Sciatic nerve (tissue), 2 donors: ENCODE measurements at places on chromosomes 1 and 21. TPM values are rescaled to one million over a fixed set of nuclear protein-coding genes. Genes with fewer than 3 reads are reported as not detected.

RBBP4 gene
- total RNA-seq: 125 TPM

CACNA1S gene
- total RNA-seq: not detected

OR2L13 gene
- 0.36 TPM for total RNA-seq

SPATA46 gene
- total RNA-seq: not detected

HJV gene
- total RNA-seq: not detected

- peak; percentile 23 for DNase-seq
These were observed 16.3 kb downstream of the TAL1 start for GRCh38 chr1:47215713-47216112.

- peak; percentile 47 for DNase-seq
These were observed 1.5 kb upstream of the TSPAN1 start for GRCh38 chr1:46173361-46173856.

GRCh38 chr1:175148068-175148467, 44.5 kb downstream of the KIAA0040 start:
- DNase-seq: no peak

DNA sequence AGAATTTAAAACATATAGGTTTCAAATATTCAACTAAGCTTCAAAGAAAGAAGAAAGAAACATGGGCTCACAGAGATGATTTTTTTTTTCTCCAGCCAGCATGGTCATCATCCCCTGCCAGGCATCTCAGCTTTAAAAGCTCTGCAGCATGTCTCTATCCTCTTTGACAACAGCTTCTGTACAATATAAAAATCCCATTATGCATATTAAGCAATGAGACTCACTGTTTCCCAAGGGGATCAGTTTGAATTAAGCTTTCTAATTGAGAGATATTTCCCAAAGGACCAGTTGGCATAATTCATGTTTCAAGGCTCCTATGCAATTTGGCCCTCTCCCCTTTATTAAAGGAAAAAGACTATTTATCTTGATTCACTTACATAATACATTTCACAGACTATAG, 220.3 kb downstream of the GRIK1 start:
- no peak for DNase-seq

- DNase-seq: no peak
These were observed 11.8 kb upstream of the RASSF5 start for GRCh38 chr1:206495493-206496046.

DNA sequence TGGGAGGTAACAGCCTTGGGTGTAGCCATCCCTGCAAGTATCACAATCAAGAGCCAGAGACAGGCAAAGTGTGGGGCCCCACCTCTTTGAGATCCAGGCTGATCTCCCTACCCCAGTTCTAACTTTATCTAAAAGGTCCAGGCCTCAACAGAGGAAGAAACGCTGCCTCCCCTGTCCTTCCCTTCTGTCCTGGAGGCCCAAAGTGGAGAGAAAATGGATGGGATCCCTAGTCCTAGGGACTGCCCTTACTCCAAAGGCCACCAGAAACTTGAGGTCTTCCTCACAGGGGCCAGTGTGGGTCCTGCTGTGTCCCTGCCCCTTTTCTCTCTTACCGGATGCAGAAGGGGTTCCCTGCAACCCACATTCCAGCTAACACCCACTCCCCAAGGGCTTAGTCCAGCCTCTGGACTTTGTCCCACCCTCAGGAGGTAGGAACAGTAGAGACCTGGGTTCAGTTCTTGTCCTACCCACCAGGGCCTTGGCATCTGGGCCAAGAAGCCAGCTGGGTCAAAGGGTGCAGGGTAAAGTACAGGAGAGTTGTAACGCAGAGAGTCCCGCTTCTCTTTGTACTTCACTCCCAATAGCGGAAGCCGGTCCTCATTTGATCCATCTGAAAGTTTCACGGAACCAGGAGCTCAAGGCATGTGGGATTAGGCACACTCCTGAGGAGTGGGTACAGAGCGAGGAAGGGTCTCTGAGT, 1.9 kb downstream of the HDGF start:
- DNase-seq: no peak

DNA sequence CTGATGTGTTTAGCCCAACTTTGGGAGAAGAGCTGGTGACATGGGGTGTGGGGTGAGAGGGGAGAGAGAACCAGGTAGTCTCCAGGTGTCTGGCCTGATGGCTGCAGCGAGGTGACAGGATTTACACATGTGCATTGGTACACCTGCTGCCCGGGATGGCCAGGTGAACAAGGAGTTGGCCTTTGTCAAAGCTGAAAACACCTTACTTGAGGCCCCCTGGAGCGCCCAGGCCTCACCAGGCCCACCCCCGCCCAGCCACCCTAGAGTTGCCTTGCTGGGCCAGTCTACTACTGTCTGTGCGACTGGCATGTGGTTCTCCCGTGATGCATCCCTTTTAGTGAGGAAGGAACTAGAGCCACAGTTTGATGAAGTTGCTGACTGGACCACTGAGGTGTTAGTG, 90.5 kb downstream of the ADARB1 start:
- no peak for DNase-seq

GRCh38 chr1:234891427-234891826, 237.2 kb downstream of the TOMM20 start:
- DNase-seq: no peak

GRCh38 chr1:18495635-18496034, 14.9 kb downstream of the KLHDC7A start:
- no peak for DNase-seq

- DNase-seq: no peak
These were observed 28.1 kb upstream of the SDC3 start for GRCh38 chr1:30936541-30937171.

DNA sequence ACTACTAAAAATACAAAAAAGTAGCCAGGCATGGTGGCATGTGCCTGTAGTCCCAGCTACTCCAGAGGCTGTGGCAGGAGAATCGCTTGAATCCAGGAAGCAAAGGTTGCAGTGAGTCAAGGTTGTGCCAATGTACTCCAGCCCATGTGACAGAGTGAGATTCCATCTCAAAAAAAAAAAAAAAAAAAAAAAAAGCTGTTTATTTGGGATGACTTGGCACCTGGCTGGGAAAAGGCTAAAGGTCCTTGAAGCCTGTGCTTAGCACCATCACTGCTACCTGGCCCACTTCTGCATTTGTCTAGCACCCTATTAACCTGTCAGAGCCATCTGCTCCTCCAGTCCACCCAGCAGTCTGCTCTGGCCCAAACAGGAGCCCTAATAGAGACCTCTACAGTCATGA, 25.0 kb downstream of the PRDX6 start:
- DNase-seq: no peak

DNA sequence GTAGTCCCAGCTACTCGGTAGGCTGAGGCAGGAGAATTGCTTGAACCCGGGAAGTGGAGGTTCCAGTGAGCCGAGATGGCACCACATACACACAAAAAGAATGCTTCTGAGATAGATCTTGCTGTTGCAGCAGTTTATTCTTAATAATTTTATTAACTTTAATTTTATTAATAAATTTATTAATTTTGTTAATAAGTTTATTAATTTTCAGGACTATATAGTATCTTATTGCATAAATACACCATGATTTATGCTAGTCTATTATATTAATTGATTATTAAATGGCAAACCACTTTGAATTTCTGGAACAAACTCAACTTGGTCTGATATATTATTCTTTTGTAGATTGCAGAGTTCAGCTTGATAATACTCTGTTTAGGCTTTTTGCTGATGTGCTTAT, 99.5 kb downstream of the CLIC6 start:
- DNase-seq: no peak

GRCh38 chr1:163706915-163707314, 385.2 kb downstream of the NUF2 start:
- no peak for DNase-seq

DNA sequence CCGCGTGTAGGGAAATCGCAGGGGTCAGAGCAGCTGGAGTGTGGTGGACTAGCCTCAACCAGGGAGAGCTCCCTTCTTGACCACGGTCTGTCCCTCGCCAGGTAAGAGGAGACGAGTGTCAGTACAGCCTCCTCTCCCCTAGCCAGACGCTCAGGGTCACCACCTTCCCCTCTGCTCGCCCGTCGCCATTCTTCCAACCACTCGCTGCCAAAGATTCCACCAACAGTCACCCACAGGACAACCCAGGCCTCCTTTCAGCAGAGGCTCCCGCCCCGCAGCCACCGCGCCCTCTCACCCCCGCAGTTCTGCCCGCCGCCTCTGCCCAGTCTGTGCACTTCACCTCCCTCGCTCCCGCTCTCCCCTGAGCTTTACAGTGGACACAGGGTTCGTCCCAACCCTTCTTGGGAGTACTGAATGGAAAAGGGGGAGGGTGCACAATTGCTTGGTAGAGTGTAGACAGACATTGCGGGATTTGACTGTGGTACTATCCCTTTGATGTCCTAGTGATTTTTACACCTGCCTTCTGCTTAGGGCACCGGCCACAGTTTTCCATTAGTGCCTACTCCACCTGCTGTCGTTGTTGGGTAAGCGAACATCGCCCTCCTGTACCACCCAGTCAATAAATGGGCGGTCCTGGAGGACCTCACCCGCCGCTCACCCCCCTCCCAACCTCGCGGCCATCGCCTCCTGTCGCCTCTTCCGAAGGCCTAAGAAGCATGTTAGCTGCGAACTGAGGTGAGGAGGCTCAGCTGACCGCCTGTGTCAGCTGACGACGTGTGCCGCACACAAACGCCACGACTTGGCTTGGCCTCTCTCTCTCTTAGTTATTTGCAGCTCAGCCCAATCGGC, 9.2 kb upstream of the NBPF11 start:
- no peak for DNase-seq

- DNase-seq: no peak
These were observed 78.4 kb upstream of the ERRFI1 start for GRCh38 chr1:8104278-8105236.

GRCh38 chr1:229158341-229158921, 112.5 kb upstream of the RAB4A start:
- no peak for DNase-seq

DNA sequence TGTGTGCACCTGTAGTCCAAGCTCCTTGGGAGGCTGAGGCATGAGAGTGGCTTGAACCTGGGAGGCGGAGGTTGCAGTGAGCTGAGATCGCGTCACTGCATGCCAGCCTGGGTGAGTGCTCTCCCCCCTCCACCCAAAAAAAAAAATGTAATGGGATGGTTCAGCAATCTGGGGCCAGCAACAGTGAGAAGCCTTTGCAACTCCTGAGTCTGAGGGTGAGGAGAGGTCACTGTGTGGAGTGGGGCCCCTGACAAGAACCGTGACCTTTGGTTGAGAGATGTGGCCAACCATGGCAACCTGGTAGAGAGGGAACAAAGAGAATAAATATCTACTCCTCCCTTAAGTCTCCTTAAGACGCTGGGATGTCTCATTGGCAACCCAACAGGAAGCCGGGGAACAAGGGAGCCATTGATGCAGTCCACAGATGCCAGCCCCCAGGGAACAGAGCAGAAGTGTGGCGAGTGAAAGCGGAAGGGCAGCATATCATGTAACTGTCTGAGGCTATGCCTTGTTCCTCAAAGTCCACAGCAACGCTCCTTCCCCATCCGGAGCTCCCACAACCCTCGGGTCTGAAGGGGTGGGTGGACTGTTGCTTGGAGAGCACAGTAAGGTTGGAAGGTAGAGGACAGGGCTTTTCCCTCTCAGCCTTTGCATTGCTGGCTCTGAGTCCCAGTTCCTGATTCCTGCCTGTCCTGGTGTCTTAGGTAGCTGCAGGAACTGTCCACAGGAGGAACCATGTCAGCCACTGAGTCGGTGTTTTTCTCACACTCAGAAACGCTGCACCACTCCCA, 8.3 kb downstream of the TRNP1 start:
- DNase-seq: peak; percentile 80

DNA sequence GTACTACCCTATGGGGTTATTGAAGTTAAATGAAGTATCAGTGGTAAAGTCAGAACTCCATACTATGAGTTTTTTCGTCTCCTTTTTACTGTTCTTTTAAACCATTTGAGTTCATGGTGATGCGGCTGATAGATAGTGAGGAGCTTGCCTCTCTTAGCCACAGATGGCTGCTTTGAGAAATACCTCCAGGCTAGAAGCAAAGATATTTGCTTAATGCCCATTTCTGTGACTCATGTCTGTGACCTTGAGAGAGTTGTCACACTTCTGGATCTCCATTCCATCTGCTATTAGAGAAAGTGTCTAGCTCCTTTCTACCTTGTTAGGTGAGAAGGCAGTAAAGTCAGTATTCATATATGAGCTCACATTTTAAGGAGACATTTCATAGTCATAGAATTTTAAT, 89.5 kb upstream of the PLXNA2 start:
- DNase-seq: no peak

GRCh38 chr1:183942933-183943693, 94.4 kb downstream of the COLGALT2 start:
- no peak for DNase-seq

DNA sequence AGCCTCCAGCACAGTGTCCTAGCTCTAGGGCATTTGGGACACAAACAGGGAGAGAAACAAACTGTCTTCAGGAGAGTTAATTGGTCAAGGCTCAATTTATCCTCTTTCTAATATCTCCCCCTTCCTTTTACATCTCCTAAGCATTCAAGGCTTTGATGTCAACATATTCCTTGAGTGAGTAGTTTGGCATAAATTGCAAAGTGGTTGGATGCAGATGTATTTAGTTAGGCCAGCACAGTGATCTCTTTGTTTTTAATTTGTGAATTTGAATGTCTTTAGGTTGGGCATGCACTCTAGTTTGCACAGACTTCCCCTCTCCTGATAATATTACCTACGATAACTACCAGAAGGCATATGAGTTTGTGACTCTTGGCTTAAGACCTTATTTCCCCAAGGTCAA, 12.5 kb upstream of the OLFML2B start:
- no peak for DNase-seq

DNA sequence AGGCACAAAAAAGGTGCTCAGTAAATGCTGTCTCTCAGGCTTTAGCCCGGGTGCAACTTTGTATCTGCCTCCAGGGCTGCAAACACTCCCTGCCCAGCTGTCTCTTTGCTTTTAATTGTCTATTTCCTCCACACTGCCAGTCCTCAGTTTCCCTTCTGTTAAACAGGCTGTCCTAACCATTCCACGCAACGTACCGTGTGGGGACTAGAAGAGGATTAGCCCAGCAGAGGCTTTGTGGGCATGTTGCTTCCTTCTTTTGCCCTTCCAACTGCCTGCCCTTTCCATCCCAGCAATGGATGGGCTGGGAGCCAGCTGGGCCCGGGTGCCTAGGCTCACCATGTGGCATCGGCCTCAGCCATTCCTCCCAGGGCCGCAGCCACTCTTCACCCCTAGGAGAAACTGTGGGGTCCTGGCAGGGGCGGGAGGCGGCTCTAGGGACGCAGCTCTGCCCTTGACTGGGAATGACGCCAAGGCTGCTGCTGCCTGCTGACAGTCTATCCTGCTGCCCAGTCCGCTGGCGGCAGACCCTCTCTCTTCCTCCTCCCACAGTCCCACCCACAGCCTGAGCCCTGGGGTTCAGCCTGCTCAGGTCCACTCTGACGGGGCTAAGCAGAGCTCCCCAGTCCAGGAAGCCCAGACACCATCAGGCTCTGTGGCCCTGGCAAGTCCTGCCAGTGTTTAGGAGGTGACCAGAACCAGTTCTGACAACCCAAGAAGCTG, 40.6 kb upstream of the LRP8 start:
- peak; percentile 58 for DNase-seq
